Erythroblast (primary cell): ENCODE measurements at places on chromosomes 12 and 14.

- DNase-seq: no peak
Measured at GRCh38 chr12:90428465-90428864, 526.5 kb downstream of the CCER1 start.

GRCh38 chr12:131990980-131991305 is 41.2 kb downstream of the EP400 start:
- DNase-seq: no peak

GRCh38 chr12:84996759-84997158 is 39.3 kb downstream of the TSPAN19 start:
- DNase-seq: no peak

DNA sequence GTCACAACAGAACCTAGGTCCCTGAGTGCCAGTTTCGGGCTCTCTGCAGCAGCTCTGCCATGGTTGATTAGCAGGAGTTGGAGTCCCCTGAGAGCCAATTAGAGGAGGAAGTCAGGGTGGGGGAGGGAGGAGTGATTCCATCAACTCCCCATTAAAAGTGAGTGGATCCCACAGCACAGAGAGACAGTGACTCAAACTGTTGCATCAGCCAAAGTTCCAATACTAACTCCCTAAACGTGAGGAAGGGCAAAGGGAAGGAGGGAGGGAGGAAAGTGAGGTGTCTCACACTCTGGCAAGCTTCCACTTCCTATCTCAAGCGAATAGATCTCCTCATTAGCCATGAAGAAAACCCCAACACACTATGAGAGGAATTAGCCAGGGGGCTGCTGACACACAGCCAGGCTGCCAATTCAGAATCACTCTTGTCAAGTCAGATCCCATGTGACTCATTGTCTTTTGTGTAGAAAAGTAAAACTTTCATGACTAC is 23.6 kb downstream of the OR11H4 start:
- DNase-seq: no peak

DNA sequence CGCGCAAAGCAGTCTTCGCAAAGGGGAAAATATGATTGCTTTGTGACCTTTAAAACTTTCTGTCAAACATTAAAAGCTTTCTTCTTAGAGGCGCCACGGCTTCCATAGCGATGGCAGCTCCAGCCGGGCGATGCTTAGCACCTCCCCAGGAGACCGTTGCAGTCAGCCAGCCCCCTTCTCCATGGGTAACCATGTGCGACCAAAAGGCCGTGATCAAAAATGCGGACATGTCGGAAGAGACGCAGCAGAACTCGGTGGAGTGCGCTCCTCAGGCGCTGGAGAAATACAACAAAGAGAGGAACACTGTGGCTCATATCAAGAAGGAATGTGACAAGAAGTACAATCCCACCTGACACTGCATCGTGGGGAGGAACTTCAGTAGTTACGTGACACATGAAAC is 12.7 kb upstream of the STON2 start:
- DNase-seq: no peak

GRCh38 chr14:90730206-90730766 is 85.9 kb downstream of the TTC7B start:
- no peak for DNase-seq

DNA sequence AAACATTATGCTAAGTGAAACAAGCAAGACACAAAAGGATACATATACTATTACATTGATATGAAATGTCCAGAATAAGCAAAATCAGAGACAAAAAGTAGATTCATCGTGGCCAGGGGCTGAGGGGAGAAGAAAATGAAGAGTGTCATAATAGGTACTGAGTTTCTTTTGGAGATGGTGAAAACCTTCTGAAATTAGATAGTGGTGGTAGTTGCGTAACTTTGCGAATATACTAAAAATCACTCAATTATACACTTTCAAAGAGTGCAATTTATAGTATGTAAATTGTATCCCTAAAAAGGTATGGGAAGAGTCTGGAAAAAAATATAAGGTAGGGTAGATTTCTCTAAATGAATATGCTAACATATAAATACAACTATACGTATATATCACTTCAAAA is 22.2 kb downstream of the KANSL2 start:
- no peak for DNase-seq

GRCh38 chr12:11804130-11804529 is 154.7 kb downstream of the ETV6 start:
- no peak for DNase-seq

DNA sequence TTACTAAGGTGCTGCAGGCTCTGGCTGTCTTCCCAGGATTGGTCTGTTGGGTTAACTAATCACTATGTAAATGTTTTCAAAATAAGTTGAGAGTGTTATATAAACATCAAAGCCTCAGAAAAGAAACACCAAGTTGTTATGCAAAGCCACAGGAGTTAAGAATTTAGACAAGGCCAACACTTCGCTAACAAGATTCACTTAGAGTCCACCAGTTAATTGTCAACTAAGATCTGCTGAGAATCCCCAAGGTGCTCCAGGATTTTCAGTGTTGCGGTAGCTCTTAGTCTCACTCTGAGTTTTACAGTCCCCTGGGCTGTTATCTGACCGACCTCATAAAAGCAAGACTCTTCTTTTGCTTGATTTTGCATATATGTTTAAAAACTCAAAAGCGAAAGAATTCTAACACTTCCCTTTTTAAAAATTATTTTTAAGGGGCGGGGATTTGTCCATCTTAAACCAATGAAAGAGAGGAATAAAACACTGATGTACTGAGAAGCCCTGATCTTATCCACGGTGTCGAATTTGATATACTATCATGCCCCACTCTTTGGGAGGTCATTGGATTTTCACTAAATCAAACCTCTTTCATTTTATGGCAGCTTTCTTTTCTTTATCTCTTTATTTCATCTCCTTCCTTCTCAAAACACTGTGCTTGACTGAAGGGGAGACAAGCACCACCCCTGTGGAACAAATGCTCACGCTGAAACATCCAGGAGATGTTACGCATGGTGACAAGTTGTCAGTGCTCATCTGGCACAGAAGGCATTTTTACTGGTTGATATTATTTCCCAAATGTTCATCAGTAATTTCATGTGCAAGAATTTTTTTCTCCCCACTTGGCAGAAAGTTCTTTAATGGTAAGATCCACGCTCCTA is 7.0 kb downstream of the NIN start:
- DNase-seq: no peak

- DNase-seq: no peak
Measured at GRCh38 chr12:13187399-13187798, 9.1 kb upstream of the EMP1 start.

DNA sequence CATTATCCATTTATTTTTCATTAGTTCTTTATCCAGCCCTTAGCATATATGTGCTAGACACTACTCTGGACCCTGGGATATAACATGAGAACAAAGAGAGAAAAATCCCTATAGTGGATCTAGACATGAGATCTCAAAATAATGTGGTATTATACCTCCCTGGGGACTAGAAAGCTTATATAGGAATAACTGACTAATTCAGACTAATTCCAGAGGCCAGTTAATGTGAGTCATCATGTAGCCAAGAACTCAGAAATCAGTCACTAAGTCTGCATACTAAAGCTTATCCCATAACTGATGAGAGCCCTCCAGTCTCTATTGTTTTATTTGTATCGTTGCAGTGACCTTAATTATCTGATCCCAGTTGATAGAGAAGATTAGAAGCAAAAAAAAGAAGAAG is 267.1 kb upstream of the RGS6 start:
- no peak for DNase-seq

- DNase-seq: no peak
Measured at GRCh38 chr12:13209436-13210235, 13.1 kb downstream of the EMP1 start.

DNA sequence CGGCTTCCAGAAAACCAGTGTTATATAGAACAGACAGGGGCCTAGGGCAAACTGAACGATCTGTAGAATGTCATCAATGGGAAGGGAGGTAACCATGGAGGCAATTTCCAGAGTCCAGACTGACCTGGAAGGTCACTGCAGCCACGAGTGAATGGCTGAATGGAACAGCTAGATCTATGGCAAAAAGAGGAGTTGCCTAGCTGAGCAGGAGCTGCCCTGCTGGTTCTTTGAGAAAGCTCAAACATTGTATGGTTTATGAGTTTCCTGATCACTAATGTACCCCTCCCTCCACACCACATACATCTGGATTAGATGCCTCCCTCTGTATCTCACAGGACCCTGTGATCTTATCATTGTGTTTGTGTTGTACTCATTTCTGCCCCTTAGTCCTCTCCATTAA is 1.0 kb upstream of the RERG start:
- no peak for DNase-seq

DNA sequence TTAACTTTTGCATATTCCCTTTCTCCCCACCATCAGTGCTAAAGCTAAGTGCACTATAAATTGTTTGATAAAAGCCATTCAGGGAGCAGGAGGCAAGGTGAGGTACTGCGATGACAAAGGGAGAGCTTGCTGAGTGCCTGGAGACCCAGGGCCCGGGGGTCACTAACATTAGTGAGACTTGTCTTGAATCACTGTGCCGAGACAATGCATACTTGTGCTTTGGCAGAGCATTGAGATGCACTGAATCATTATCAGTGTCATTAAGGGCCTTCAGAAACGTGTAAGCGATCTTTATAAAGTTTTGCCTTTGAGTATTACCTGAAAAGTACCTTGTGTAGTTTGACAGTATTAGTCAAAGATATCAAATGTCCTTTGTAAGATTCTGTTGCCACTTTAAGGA is 447.5 kb downstream of the PCNX1 start:
- no peak for DNase-seq

GRCh38 chr14:42629553-42629952 is 1022.9 kb downstream of the LRFN5 start:
- DNase-seq: no peak

GRCh38 chr12:236445-236844 is 22.5 kb upstream of the SLC6A12 start:
- DNase-seq: no peak

GRCh38 chr12:124761871-124762270 is 101.8 kb downstream of the SCARB1 start:
- no peak for DNase-seq

DNA sequence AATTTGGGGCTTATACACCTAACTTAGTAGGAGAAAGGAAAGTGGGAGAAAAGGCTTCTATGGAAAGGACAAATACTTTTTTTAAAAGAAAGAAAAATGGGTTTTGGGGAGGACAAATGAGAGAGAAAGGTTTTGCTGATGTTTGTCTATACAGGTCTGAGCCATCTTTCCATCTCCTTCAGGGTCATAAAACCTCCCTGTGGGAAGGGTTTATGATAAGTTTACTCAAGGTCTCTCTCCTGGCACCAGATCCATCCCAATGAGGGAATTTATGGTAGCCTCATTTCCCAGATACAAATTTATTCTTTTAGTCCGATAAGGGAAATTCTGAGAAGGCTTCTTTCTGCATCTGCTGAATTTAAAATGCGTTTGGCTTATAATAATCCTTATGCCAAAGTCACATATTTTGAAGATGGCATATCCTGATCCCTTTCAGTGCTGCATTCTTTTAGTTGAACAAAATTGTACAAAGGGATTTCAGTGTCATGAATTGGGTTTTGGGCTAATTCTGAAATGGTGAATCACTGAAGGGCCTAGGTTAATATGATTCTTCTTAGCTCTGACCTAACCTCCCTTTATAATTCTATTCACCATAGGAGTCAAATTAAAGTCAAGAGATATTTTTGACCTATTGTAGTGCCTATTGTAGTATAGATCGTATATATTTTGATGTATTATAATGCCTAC is 173.5 kb upstream of the DYRK2 start:
- DNase-seq: no peak

DNA sequence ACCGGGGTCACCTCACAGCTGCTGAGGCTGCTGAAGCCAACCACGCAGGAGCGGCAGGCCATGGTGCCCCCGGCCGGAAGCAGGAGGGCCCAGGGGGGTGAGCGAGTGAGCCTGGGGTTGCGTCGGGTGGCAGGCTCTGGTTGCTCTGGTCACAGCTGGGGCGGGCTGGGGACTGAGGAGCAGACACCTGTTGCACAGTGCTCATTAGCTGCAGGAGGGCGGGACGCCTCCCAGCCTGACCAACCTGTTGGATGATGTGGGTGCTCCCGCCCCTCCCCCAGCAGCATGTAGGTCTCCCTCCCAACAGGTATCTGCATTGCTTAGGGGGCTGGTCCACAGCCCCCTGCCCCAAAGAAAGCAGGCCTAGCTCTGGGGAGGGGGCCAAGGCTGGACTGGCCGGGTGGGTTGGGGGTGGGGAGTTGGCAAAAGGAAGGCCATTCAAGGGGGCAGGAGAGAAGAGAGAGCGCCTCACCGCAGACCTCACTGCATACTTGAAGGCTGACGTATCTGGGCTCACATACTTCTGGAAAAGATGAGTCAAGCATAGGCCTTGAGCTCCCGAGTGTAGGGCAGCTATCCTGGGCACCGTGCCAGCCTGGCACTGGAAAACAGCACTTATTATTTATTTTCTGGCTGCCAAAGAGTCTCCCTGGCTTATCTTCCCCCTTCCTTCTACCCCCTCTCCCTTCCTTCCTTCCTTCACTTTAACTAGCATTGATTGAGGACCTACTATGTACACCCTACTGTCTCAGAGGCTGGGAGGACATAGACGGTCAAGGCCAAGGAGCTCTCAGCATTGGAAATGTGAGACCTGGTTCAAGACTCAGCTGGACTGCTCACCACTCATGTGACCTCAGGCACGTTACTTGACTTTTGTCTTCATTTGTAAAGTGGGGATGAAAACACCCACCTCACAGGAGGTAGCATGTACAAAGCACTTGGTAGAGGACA is at the start of gene KRT80:
Gene KRT80, minus strand, starts transcription at position 174 of the 951 bp plus-strand sequence. Its CDS starts 112 bp downstream, at position 62.
- no peak for DNase-seq

- no peak for DNase-seq
Measured at GRCh38 chr12:131640525-131640924, 70.4 kb upstream of the SFSWAP start.

DNA sequence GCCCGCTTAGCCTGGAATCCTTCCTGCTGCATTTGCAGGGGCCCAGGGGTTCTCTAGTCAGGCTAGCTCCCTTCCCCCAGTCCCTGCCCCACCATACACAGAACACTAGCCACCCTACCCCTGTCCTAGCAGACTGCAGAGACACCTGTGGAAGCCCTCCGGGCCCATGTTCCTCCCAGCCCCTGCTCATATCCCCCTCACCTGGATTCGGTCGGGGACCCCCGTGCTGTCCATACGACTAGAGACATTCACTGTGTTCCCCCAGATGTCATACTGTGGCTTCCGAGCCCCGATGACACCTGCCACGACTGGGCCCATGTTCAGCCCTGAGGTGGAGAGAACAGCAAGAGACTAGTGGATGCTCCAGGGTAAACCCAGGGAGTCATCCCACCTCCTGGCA is 20.2 kb downstream of the ADCY6 start:
- DNase-seq: no peak

- DNase-seq: no peak
Measured at GRCh38 chr14:51715250-51715649, 63.5 kb downstream of the FRMD6 start.

DNA sequence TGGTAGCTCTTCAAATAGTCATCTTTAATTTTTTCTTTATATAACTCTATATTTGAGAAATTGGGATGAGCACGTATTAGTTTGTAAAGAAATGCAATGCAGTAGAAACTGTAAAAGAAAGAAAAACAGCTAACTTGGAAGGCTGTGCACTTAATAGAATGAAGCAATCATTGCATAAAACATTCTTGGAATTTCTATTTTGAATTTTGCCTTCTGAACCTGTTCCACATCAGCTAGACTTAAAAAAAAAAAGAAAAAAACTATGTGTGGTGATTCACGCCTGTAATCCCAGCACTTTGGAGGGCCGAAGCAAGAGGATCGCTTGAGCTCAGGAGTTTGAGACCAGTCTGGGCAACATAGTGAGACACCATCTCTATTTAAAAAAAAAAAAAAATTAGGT is 29.4 kb downstream of the SCN8A start:
- DNase-seq: no peak

- DNase-seq: no peak
Measured at GRCh38 chr14:50068496-50068895, 47.9 kb downstream of the VCPKMT start.
